Spinal cord (tissue), 10 donors: ENCODE measurements at places on chromosomes 3 and 15. TPM values are rescaled to one million over a fixed set of nuclear protein-coding genes. Genes with fewer than 3 reads are reported as not detected.

GOLGA8K gene
- total RNA-seq: 1.9 TPM

RAB7A gene
- 72.8 TPM for total RNA-seq

TMEM158 gene
- total RNA-seq: 4.8 TPM

WNT7A gene
- total RNA-seq: 6.1 TPM

DNA sequence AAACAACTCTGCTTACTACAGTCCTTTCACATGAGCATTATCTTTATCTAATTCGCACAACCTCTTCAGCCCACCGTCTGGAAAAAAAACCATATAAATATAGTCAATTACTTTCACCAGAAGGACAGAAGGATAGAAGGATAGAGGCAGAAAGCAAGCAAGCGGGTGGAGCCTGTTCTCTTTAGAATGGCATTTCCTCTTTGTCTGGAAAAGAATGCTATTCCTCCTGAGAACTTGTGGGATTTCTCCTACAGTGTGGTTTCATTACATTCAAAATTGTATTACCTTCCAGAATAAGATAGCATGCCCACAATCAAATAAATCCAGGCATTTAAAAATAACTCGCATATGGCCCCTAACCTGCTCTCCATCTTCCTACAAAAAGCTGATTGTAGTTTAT lies 23.1 kb downstream of the SLC30A4 start:
- no peak for DNase-seq

DNA sequence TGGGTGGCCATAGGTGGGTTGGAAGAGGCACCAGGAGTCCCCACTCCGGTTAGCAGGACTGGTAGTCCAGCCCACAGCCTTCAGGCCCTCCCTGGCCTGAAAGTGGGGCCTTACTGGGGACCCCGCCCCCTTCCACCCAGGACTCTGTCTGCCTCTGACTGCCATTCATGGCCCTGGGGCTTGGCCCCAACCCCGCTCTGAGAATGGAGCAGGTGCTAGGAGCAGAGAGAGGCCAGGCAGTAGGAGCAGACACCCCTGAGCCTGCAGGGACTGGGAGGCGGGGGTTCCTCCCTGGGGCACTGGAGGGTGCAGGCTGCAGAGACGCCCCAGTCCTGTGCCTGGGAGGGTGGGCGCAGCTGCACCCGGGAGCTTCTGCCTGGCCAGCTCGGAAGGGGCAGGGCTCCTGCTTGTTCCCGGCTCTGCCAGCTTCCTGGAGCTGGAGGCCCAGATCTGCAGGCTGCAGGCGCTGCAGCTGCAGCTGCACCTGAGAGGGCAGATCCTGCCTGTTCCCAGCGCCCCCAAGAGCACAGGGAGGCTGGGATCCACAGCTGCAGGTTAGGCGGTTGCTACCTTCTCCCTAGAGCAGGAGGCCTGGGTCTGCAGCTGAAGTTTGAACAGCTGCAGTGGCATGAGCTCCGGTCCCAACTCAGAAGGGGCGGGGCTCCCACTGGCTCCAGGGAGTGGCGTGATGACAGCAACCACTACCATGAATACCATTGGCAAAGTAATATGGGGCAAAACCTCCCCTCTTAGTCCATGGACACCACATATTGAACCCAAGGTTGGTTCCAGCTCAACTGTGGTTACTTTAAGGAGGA lies 194.7 kb downstream of the SQOR start:
- no peak for DNase-seq

DNA sequence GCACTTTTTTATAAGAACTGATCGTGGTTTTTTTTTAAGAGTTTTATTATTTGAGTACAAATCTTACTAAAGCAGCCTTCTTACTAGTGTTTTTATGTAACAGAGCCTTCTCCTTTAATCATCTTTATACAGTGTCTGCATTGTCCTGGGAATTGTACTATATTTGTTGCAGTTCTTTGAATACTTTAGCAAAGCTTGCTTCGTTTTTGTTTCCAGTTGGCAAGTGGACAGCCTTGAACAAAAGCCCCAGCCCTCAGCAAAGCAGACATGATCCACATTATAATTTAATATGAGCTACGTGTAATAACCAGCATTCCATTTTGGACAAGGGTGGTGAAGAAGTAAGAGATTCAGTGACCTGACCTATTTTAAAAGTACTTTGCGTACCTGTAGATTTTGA lies 112.2 kb upstream of the FLNB start:
- DNase-seq: peak; percentile 36

- no peak for DNase-seq
Observed at GRCh38 chr3:138620431-138620830, 11.9 kb downstream of the FAIM start.

DNA sequence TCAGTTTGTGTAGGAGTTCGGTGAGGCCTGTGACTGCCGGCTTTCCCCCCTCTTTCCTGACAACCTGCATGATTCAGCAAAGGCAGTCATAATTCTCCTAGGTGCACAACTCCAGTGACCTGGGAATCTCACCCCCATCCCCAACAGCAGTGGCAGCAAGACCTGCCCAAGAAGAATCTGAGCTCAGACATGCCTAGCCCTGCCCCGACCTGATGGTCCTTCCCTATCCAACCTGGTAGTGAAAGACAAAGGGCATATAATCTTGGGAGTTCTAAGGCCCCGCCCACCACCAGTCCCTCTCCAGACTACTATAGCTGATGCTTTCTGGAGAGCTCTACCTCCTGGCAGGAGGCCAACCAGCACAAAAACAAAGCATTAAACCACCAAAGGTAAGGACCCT lies 44.2 kb upstream of the ZBED2 start:
- DNase-seq: no peak

GRCh38 chr15:100263721-100264455 lies 77.9 kb downstream of the ADAMTS17 start:
- DNase-seq: no peak

GRCh38 chr3:115245899-115246298 lies 98.8 kb upstream of the ZBTB20 start:
- no peak for DNase-seq

DNA sequence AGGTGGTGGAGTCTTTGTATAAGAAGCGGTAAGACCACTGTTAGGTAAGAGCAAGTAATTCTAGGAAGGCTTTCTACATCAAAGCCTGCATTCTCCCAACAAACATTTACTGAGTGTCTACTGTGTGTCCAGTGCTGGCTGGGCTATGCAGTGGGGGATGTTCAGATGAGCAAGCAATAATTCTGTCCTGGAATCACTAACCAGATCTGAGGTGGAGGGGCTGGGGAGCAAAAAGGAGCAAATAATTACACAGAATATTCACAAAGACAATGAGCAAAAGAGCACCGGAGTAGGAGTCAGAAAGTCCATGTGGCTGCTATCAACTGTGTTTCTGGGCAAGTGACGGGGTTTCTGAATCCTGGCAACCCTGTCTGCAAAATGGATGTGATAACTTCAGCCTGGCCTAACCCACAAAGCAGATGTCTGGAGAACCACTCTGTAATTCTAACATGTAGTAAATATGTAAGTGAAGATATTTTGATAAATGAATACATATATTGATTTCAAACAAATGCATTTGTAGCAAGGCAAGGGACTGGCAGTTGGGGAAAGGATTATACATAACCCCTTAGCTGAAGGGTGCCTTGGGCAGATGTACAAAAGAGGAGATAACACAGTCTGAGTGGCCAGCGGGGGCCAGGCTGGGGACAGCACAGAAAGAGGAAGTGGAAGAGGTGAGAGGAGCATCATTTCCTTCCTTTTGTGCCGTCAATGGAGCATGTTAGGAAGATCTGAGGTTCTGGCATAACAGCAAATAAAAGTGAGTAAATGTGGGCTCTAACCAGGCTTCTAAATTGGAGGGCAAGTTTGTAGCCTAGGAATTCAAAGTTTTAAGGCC lies 28.8 kb downstream of the CYP8B1 start:
- DNase-seq: no peak

DNA sequence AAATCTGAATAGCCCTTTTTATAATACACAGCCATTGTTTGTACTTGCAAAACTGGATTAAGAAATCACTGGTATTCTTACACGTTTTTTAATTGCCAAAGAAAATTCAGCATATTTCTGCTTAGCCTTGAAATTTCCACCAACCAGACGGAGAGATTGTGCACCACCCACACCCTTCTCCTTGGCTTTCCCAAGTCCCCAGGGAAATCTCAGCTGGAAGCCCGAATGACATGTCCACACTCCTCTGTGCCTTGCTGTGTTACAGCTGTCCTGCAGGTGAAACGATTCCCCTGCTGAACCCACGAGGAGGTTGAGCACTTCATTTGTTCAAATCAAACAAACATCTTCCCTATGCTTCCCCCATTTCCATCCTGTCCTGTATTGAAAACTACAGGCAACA lies 49.6 kb upstream of the PPARG start:
- no peak for DNase-seq

DNA sequence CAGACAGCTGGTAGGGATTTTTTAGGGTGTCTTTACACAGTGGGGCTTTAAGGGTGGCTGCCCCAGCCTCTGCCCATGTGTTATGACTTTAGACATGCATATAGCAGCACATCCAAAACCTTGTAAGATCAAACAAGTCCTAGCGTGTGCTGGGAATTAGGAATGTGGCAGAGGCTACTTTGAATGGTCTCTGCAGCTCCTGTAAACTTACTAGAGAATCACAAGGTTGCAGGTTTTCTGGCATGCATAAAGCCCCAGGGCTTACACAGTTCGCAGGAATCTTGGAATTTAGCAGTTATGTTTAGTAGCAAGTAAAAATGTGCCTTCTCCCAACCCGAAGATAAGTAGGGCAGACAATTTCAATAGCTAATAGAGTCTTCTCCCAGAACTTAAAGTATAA lies 46.9 kb upstream of the COL6A6 start:
- DNase-seq: no peak
